ENCODE measurements at places on chromosomes 1 and 21.

- no peak for ATAC-seq
Observed at GRCh38 chr1:110588991-110589390, 17.2 kb downstream of the KCNA2 start.

DNA sequence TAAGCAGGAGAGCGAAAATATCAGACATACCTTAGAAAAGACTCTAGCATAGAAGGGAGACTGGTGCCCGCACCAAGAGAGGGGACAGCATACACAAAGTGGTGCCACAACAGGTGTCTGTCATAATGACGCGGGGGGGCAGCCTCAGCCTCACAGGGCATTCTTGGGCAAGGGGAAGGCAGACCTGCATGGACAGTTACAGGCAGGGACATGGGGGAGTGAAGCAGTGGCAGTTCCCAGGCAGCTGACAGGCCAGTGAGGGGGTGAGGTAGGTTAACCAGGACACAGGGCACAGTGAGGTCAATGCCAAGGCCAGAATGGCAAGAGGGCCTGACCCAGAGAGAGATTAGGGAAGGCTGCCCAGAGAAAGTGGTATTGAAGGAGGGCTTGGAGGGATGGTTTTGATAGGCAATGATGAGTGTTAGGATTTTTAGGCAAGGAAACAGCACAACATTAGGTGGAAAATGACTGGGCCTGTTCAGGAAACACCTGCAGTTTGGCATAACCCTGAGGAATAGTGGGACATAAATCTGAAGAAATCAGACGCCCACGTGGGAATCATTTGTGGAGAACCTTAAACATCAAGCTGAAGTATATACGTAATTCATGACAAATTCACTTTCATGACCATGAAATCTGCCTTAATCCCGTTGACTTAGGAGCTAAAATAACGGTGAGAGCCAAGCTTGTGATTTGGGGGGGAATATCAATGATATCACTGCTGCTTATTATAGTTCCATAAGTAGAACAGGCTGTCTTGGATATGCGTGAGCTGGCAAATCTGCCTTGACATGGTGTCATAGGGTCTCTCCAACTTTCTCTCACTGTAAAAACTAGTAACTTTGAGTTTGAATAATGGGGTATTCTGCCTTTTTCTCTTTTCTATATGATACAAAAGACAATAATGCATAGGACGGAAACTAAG is 8.9 kb downstream of the PTPN14 start:
- no peak for ATAC-seq

DNA sequence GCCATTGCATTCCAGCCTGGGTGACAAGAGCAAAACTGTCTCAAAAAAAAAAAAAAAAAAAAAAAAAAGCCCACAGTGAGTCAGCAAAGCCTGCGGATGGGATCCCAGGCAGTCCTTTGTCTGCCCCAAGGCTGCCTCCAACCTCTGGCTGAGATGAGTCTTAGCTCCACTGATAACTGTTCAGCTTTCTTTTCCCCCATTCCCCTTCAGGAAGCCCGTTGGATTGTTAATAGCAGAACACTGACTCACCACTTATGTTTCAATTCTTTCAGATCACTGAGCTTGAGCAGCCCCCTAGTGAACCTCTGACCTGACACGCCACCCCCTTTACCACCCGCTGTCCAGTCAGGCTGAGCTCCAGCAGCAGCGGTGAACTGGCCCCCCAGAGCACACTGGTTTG is 57.5 kb downstream of the ERG start:
- no peak for ATAC-seq

DNA sequence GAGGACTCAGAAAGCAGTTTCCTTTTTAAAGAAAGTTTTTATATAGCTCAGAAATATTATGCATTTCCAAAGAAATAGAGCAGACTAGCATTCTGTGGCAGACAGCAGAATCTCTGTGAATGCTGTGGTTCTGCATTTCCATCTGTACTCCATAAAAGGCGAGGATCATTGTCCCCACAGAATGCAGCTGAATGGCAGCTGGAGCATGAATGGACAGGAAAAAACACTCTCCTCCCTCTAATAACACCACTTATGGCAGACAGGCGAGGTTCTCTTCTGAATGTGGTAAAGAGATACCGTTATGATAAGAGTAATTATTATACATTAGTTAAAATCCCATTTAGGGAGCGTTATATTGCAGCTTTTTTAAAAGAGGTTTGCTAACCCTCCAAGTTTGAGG is 81.4 kb upstream of the WLS start:
- ATAC-seq: no peak

GRCh38 chr1:240415532-240415931 is 196.4 kb downstream of the GREM2 start:
- no peak for ATAC-seq

DNA sequence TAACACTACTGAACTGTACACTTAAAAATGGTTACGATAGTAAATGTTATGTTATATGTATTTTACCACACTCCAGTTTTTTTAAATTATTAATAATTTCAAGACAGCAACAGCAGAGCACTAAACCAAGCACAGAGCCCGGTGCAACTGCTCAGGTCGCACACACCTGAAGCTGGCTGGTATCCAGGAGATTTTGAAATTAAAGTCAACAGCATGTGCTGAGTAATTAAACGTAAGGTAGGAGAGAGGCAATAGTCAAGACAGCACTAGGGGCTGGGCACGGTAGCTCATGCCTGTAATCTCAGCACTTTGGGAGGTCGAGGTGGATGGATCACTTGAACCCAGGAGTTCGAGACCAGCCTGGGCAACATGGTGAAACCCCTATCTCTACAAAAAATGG is 35.1 kb upstream of the SLC30A10 start:
- no peak for ATAC-seq

DNA sequence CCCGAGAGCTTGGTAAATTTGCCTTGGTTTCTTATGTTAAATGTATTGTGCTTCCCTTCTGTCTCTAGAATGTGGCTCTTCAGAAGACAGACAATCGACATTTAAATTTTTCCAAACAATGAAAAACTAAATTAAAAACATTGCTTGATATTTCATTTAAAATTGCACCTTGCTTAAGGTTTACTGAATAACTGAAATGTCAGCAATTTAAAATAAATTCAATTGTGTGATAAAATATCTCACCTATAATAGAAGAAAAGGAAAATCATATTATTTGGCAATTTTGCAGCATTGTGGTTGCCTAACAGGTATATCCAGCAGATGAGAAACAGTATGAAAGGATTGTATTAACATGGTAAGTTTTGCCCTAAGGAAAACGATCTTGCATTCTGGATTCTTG is 56.5 kb downstream of the MAP3K21 start:
- ATAC-seq: no peak

- no peak for ATAC-seq
Observed at GRCh38 chr1:15963363-15963967, 12.4 kb downstream of the ZBTB17 start.

Data from stimulated activated memory B cell treated with anti-CD40 and anti-IgM and Interleukin-4, amounts not matched to agents 10 μg/mL and 1 μg/mL and 100 μg/mL, for 72 hours (primary cell).